ENCODE measurements at places on chromosomes 16 and 17.

GRCh38 chr16:67177743-67178699 is 5.7 kb downstream of the MATCAP1 start:
- DNase-seq: no peak

- no peak for DNase-seq
These were observed 16.5 kb downstream of the NFE2L1 start for GRCh38 chr17:48064638-48065037.

GRCh38 chr17:81535007-81535328 is 6.8 kb downstream of the FSCN2 start:
- no peak for DNase-seq

- DNase-seq: no peak
These were observed 38.9 kb upstream of the C1QL1 start for GRCh38 chr17:45006927-45007461.

Data from stimulated activated CD8-positive, alpha-beta memory T cell treated with anti-CD3 and anti-CD28 coated beads, Interleukin-4, amount 100 ng/mL, for 1 hour (primary cell).